ENCODE measurements at places on chromosomes 1 and 21.

DNA sequence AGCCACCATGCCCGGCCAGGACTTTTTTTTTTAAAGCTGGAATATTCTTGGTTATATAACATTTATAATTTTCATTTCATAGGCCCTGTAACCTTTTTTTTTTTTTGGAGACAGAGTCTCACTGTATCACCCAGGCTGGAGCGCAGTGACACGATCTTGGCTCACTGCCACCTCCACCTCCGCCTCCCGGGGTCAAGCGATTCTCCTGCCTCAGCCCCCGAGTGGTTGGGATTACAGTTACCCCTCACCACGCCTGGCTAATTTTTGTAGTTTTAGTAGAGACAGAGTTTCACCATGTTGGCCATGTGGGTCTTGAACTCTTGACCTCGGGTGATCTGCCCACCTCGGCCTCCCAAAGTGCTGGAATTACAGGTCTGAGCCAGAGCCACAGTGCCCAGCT is 12.6 kb downstream of the ZYG11B start:
- no peak for DNase-seq

GRCh38 chr1:156276532-156276931 is 6.1 kb downstream of the SMG5 start:
- DNase-seq = no peak

DNA sequence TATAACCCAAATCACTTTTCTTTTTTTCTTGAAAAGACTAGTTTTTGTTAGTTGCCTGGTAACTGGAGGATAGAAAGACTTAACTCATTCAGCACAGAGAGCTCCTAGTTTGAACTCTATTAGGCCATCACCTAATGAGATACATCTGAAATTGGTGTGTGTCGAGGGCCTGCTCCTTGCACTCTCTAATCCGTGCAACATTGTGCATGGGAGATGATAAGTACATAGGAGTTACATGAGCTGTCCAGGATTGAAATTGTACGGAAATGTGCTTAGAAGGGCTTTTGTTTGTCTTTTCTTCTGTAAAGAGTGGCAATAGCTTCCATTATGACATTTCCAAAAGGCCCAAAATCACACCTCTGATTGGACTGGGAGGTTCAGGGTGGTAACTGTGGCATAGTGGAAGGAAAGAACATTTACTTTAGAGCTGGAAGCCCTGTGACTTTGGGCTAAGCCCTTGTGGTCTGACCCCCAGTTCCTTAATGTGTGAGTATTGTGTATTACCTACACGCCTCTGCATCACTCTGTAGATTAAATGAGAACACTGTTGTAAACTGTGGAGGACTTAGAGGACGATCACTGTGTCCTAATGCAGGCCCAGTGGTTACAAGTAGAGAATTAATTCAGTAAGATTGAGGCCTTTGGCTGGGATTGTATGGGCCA is 71.2 kb downstream of the FGGY start:
- no peak for DNase-seq

DNA sequence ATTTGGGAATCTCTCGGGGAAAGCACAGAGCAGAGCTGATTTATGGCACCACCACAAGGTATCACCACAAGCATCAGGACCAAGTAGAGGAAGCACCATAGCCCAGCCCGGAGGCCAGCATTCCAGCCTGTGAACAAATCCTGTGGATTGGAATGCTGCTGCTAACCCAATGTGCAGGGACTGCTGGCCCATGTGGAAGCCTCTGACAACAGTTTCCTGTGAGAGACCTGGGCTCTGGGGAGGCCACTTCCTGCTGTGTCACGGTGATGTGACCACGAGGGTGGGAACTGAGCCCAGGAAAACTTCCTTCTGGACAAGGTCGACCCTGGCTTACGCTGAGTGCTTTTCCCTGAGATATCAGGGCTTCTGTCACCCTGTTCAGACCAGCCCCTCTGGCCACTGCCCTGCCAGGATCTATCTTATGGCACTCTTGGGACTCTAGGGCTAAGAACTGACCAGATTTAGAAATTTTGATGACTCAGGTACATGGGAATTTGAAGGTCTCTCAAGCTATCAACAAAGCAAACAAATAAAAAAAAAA is 88.3 kb upstream of the NGF start:
- peak; percentile 50 for DNase-seq

GRCh38 chr1:17520041-17520440 is 19.5 kb upstream of the ARHGEF10L start:
- DNase-seq = peak; percentile 52

- DNase-seq = no peak
Observed at GRCh38 chr21:39696618-39697017, 48.4 kb upstream of the IGSF5 start.

DNA sequence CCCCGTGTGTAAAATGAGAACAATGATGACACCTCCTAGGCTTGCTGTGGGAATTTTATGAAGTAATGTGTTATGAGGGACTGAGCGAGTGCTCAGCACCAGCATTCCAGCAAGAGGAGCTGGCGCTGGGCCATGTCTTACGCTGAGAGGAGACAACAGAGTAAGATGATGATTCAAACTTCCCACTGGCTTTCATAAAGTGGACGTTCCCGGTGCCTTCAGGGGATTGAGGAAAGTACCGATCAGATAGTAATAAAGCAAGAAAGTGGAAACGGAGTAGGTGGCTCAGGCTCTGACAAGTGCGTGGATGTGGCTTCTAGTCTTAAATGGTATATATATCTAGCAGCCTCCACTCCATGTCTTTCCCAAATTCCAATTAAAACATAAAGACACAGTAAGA is 23.8 kb downstream of the EPHA10 start:
- DNase-seq = no peak

DNA sequence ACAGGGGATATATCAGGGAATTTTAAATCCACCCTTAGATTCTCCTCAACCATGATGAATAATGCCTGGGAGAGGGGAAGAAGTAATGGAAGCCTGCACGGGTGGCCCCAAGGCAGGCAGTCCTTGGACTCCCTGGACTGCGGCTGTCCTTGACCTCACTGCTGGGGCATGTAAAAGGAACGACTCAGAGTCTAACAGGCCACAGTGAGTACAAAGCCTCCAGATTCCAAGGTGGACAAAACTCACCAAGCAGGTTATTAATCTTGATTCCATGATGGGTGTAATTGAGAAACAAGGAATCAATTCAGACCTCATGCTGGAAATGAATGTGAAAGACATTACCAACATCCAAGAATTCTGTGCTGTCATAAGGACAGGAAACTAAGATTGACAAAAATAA is 13.0 kb upstream of the ARHGAP29 start:
- DNase-seq = no peak

- no peak for DNase-seq
Observed at GRCh38 chr1:88650676-88651418, 33.2 kb upstream of the PKN2 start.

GRCh38 chr1:145714524-145715111 is 4.7 kb upstream of the CD160 start:
- DNase-seq = no peak

DNA sequence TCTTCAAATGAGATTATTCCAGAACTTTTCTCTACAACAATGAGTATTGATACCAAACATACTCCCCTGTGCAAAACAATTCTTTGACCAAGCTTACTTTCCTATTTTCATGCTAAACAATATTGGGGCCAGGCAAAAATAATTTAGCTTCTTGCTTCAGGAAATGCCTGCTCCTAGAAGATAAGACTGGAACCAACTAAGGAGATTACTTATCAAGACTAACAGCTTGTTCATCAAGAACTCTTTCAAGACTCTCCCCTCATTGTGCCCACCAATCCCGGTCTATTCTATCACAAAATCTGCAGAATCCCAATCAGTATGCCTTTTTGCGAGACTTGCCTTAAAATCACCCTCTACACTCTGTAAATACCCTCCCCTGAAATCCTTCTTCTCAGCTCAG is 536.6 kb downstream of the RWDD3 start:
- no peak for DNase-seq

DNA sequence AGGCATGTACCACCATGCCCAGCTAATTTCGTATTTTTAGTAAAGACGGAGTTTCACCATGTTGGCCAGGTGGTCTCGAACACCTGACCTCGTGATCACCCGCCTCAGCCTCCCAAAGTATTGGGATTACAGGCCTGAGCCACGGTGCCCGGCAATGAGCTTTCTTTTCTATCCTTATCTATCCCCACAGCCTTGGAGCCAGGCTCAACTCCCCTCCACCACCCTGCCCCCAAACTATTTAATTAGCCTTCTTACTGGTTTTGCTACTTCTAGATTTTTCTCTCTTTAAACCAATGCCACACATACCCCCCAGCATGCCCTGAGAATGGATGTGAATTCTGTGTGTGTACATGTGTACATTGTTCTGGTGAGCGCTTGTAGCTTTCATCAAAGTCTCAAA is 5.7 kb upstream of the VANGL2 start:
- no peak for DNase-seq

DNA sequence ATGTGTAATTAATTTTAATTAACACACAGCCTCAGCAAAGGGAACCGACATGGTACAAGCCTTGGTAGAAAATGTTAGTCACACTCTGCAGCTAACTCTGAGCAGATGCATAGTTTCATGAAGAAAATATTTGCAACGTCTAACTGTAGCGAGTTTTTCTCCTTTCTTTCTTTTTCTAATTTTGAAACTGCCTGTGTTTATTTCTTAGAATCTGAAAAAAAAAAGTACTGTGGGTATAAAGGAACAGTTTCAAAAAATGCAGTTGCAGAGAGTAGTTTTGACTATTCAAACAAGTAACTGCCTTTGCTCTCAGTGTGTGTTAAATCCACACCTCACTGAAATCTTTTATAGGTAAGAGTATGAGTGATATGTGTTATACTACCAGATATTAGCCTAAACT is 149.9 kb upstream of the C1orf105 start:
- DNase-seq = no peak

DNA sequence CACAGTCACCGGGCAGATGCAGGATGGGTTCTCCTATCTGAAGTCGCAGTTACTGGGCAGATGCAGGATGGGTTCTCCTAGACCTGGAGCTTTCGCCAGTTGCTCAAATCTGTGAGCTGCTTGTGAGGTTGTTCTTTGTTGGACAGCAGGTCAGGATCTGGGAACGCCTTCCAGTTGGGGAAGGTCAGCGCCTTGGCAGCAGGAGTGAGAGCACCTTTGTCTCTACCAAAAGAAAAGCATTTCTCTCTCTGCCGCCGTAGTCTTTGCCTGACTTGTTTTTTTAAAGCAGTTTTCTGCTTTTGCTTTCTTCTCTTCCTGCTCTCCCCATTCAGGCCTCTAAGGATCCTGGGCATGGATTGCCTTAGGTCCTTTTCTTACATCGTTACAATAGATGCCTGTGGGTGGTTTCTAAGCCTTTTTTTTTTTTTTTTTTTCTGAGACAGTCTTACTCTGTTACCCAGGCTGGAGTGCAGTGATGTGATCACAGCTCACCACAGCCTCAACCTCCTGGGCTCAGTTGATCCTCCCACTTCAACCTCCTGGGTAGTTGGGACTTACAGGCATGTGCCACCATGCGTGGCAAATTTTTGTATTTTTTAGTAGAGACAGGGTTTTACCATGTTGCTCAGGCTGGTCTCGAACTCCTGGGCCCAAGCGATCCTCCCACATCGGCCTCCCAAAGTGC is 15.7 kb downstream of the PEX14 start:
- no peak for DNase-seq

DNA sequence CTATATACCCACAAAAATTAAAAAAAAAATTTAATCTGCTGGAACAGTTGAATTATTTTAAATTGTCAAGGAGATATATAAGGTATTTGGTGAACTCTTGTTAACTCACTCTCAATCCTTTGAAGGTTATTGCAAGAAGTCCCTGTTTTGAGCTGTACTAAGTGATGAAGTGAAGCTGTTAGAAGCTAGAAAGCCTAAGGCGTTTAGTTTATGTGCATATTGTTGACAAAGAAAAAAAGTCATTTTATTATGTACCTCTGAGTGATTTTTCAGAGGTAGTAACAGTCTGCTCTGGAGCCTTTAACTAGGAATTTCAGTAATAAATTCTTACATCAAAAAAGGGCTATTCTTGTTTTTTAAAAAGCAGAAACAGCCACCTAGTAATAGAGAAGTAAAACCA is 59.6 kb downstream of the TMEM200B start:
- DNase-seq = no peak

GRCh38 chr1:51978099-51978498 is 12.4 kb downstream of the RAB3B start:
- no peak for DNase-seq

DNA sequence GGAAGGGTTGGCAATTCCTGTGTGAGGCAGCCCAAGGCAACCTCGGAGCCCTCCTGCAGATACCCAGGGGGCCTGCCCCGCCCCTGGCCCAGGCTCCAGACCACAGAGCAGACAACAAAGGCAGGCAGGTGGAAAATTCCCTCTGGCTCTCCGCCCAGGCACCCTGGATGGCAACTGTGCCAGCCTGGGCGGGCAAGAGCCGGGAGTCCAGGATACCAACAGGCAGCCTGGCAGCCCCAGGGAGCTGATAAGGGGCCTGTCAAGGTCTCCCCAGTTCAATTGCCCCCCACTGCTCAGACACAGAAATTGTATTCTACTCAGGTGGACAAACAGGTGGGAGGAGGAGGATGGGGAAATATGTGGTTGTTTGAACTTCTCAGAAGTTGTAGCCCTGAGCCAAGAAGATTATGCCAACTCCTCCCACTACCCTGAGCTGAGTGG is 15.4 kb upstream of the GPR37L1 start:
- DNase-seq = peak; percentile 34

GRCh38 chr1:16191309-16191708 is 21.1 kb downstream of the ARHGEF19 start:
- DNase-seq = no peak

DNA sequence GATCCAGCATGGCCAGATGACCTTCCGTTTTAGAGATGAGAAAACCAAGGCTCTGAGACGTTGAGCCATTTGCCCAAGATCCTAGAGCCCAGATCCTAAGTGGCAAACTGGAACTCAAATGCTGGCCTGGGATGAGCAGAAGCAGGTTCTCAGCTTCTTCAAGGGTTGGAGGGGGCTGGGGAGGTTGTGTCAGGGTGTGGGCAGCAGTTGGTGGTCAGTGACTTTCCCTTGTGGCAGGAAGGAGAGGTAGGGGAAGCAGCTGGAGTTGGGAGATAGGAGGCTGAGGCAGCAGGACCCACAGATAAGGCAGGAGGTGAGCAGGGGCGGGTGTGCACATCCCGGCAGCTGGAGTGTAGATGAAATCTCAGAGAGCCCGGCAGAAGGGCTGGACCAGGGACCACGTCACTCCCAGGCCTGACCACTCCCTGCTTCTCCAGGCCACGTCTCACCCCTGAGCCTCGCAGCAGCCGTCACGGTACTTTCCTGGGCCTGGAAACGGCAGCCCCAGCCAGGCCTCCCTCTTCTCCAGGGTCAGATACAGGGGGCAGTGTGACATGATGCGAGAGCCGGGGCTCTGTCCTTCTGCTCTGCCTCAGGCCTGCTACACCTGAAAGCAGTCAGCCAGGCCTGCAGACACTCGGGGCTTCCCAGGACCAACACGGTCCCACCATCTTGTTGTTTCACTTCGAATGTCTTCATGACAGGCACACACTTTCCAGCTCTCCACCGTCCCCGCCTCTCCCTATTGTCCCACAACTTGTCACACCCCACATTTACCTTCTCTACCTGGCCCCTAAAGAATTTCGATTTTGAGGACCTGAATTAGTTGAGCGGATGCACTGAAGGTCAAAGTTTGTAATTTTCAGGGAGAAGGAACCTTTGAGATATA is 11.5 kb upstream of the LAPTM5 start:
- DNase-seq = no peak

- no peak for DNase-seq
Observed at GRCh38 chr1:40312238-40313205, 4.6 kb downstream of the COL9A2 start.
